Smooth muscle cell of bladder (primary cell): ENCODE measurements at places on chromosomes 12 and 14. TPM values are rescaled to one million over a fixed set of nuclear protein-coding genes. Genes with fewer than 3 reads are reported as not detected.

Gene FAM177A1
- 46.1 and 59.3 TPM in 2 replicates for total RNA-seq

Gene GARIN6
- not detected in 2 replicates for total RNA-seq

Gene DDX11
- total RNA-seq, result 5.5 and 13.5 TPM in 2 replicates

Gene KRT86
- 0.09 and 0.14 TPM in 2 replicates for total RNA-seq

Gene SLC25A47
- not detected in 2 replicates for total RNA-seq

Gene RAN
- 460 and 531 TPM in 2 replicates for total RNA-seq

Gene HECTD4
- 16.5 and 19.4 TPM in 2 replicates for total RNA-seq

Gene RBMS2
- total RNA-seq, result 10.2 and 10.5 TPM in 2 replicates

Gene FOXA1
- 0.09 TPM in 1 of 2 replicates, not detected in the other for total RNA-seq

Gene CTDSP2
- 54.2 and 88.2 TPM in 2 replicates for total RNA-seq

Gene IQSEC3
- total RNA-seq, result 1.4 and 1.6 TPM in 2 replicates

Gene REP15
- 0.43 and 1.2 TPM in 2 replicates for total RNA-seq

Gene COX8C
- not detected in 2 replicates for total RNA-seq

Gene TGM1
- total RNA-seq, result 0.71 and 1.6 TPM in 2 replicates
